Stromal cell of bone marrow (primary cell): ENCODE measurements at places on chromosomes 7 and 10.
A peak's percentile ranks its signal among the peaks of the same experiment; 100 is the strongest.

- no peak for DNase-seq
These were observed 243.9 kb downstream of the ZMYND11 start for GRCh38 chr10:378930-379704.

GRCh38 chr7:8130663-8131062 is 131.3 kb downstream of the ICA1 start:
- no peak for DNase-seq

- no peak for DNase-seq
These were observed 626.3 kb downstream of the POM121L12 start for GRCh38 chr7:53661645-53662217.

- no peak for DNase-seq
These were observed 168.5 kb upstream of the TCERG1L start for GRCh38 chr10:131480066-131480465.

DNA sequence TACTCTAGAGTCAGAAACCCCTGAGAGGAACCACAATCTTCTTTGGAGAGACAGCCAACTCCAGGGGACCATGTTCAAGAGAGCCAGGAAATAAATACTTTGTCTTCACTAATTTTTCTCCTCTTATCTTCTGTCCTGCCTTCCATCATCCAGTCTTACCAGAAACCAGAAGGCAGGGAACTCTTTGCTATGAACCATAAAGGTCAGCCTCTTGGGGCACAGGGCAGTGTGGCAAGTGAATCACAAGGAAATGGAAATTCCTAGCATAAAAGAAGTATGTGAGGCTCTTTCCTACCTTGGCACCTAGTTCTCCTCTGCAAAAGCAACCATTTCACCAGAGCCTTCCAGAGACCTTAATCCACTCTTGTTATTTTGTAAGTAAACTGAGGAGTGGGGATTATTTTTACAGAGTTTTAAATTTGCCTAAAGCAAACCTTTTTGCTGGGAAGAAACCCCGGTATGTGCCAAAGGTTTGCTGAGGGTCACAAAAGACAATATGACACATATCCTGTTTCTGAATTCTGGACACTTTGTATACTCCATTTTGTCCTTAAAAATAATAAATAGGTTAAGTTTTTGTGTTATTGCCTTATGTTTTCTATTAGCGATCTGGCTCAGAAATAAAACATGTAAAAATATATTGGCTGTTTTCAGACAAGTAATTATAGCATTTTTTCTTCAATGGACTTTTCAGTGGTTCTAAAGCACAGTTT is 87.1 kb downstream of the ADAM22 start:
- DNase-seq: no peak

- no peak for DNase-seq
These were observed 811 bp upstream of the ARHGAP12 start for GRCh38 chr10:31929261-31930022.

- DNase-seq: no peak
These were observed 179.2 kb upstream of the MBL2 start for GRCh38 chr10:52951824-52952223.

GRCh38 chr10:110859973-110860376 is 11.8 kb upstream of the PDCD4 start:
- peak; percentile 81 for DNase-seq

DNA sequence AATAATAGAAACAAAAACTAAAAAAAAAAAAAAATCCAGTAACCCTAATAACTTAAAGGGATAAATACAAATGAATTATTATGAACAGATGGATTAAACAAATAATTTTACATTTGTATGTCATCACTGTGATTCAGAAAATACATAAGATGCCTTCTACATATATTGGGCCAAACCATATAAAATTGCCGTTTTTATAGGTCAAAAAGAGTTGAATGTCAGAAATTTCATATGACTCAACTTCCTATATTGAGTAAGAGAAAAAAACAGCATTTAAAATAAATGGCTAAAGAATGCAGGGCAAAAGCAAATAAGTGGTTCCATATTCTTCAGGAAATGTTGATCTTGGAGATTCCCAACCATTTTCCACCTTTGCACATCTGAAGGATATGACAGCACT is 9.4 kb downstream of the SLC35B4 start:
- no peak for DNase-seq

DNA sequence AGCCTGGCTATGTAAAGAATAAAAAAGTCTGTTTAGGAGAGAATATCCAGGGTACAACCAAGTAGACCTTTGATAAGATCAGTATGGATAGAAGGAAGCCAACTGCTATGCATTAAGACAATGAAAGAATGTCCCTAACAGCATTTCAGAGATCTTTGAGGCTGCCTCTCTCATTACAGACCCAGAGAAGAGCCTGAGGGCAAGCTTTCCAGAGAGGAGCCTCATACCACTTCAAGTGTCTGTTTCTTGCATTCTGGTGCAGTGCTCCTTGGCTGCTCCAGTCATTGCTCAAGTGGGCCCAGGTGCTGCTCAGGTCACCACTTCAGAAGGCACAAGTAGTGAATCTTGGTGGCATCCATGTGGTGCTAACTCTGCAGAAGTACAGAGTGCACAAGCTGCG is 514.0 kb downstream of the PLXDC2 start:
- DNase-seq: no peak

DNA sequence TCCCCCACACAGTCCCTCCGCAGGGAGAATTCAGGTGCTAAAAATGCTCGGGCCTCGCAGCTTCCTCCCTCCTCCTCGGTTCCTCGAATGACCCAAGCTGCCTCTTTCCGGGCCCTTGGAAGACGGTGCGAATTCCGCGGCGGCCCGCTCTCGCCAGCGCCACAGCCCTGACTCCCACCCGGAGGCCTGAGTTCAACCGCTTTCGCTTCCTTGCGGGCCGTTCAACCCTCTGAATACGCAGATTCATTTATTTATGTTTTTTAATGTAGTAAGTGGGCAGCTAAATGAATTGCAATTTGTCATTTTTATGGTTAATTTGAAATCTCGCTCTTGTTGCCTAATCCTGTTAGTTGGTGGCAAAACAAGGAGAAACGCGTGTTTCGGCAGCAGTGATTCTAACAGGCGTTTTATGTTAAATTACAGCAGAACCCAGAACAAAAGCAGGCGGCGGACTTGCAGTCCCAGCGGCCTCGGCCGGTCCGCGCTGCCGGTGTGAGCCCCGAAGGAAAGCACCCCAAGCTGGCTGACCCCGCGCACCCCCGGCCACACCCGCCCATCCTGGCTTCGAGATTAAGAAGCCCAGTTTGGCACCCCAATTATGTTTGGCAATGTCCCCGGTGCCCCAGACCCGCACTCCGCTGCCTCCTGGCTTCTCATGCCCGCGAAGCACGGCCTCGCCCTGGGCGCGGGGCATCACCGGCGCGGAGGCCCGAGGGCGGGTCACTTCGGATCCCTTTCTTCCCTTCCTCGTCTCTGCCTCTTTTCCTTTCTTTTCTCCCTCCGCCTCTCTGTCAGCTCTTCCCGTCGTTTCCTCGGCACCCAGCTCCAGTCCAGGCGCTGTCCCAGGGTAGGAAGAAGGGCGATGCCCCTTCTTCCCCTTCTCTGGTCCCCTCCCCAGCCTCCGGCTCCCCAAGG is 75.9 kb downstream of the INSIG1 start:
- no peak for DNase-seq

- DNase-seq: no peak
These were observed 47.2 kb upstream of the ZRANB1 start for GRCh38 chr10:124894569-124895215.

DNA sequence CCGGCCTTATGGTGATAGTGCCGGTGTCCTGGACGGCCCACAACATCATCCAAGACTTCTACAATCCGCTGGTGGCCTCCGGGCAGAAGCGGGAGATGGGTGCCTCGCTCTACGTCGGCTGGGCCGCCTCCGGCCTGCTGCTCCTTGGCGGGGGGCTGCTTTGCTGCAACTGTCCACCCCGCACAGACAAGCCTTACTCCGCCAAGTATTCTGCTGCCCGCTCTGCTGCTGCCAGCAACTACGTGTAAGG is 713 bp downstream of the CLDN4 start:
- DNase-seq: no peak

- DNase-seq: no peak
These were observed 56.8 kb downstream of the ZNF438 start for GRCh38 chr10:30974773-30975415.

- DNase-seq: no peak
These were observed 448.1 kb downstream of the GATA3 start for GRCh38 chr10:8502573-8502972.

- DNase-seq: no peak
These were observed 561 bp downstream of the SHTN1 start for GRCh38 chr10:117004227-117005025.

DNA sequence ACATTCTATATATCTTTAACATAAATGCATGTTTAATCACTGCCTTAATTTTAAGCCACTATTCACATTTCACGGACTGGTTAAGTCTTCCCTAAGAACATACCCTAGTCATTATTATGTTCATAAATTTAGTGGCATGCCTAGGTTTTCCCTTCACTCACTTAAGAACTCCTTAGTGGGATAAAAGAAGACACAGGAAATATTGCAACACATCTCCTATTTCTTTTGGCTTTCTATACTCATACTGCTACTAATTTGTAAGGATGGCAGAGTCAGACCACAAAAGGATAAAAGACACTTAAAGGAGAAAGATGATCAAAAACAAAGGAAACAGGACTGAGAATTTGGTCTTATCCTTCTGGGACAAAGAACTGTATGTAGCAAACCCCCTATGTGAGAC is 951.4 kb downstream of the SORCS3 start:
- DNase-seq: no peak

DNA sequence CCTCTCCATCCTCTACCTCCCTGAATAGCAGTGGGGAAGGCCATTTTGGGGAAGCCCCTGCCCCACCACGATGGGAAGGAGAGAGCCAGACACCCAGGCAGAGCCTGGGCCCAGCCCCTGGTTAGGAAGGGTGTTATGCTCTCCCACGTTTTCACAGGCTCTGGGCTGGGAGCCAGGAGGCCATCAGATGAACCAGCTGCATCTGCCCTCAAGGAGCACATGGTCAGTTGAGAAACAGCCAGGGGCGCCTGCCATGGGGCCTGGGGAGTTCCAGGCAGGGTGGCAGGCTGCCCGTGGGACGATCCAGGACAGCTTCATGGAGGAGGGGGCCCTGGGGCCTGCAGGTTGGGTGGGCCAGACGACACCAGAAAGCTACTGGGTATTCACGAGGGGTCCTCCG is 47.5 kb downstream of the CAMK2B start:
- DNase-seq: no peak

DNA sequence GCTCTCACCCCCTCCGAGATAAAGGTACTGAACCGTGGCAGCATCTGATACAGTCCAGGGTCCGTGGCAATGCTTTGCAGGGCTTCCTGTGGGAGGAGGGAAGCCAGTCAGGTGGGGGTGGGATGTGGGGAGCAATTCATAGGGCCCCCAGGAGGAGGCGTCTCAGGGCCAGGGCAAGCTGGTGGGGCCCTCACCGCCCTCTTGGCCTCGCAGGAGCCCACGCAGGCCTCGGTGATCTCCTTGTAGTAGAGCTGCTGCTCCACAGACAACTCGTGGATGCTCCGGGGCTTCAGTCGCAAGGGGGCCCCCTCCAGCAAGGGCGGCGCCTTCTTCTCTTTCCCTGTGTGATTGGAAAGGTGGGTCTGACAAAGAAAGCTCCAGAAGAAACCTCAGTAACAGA is 7.2 kb downstream of the TAF6 start:
- no peak for DNase-seq

- DNase-seq: no peak
These were observed 405 bp upstream of the ENTPD1 start for GRCh38 chr10:95755511-95756004.

DNA sequence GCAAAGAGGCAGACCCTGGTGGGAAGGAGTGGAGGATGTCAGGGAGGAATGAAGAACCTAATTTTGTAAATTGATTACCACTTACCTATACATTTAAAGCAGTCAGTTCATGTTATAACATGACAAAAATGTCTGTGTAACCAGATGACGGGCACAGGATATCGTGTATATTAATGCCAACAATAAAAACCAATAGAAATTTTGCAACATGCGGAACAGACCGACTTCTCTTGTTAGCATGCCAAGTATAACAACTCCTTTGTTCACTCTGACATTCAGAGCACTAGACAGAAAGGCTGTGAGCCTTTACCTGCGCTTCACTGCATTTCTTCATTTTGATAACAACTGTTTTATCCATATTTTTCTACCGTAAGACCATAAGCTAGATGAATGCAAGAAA is 29.9 kb downstream of the CDK6 start:
- no peak for DNase-seq

DNA sequence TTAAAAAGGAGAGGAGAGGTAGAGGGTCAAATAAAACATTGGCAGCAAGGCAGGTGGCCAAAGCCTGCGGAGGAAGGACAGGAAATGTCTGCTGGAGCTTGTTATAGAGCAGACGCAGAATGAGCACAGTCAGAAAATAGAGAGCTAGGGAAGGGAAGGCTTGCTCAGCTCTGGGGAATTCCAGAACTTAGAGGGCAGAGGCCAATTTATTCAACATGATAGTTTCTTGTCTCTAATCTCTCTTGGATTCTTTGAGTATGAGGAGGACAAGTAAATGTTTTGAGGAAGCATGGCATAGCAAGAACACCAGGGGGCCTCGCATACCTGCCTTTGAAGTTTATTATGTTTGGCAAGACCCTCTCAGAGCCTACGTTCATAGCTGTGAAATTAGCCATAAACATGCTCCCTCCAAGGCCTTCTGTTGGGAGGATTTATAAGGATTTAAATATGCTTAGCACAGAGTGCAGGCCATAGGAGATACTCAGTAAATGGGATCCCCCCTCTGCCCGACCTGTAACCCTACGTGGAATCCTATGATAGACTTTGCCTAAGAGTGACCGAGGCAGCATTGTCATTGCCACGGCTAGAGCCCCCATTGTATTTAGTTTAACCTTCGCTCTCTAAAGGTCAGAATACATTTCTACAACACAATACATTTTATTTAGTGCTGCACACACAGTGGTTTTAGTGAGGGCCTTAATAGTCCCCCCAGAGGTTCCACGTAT is 293.9 kb downstream of the CCDC3 start:
- DNase-seq: peak; percentile 72

DNA sequence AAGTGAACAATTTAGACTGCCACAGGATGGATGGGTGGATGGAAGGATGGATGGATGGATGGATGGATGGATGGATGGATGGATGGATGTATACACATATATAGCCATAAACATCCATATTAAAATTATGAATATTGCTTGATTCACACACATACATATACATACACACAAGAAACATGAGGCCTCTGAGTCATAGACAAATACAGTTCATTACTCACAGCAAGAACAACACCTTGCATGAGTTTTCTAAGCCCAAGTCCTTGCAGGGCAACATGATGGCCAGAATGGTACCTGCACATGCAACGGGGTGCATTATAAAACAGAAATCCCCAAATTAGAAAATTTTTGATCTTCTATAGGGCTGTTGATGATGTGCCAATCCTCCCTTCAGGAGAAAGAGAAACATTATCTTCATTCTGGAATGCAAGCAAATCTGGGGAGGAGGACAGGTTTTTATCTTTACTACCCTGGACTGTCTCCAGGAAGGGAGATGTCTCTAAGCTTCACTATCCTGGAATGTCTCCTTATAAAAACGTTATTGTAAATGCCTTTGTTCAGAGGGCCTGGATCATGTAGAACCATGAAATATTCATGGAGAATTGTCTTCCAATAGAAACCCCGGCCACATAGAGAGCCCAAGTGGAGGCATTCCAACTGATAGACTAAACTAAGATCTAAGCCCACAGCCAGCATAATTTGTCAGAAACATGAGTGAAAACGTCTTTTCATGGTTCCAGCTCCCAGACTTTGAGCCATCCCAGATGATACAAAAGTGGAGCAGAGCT is 238.6 kb upstream of the LRRN3 start:
- no peak for DNase-seq
